ENCODE measurements at places on chromosomes 1 and 21. TPM values are rescaled to one million over a fixed set of nuclear protein-coding genes. Genes with fewer than 3 reads are reported as not detected.

The PTGFR gene
- total RNA-seq = not detected

The CASQ2 gene
- total RNA-seq = not detected

The SLC16A4 gene
- 0.20 TPM for total RNA-seq

The KIF21B gene
- 87.7 TPM for total RNA-seq

The MCOLN2 gene
- total RNA-seq = 26.7 TPM

The THEM4 gene
- 42.2 TPM for total RNA-seq

The CD1D gene
- total RNA-seq = 0.94 TPM

The TNFRSF9 gene
- 1.1 TPM for total RNA-seq

DNA sequence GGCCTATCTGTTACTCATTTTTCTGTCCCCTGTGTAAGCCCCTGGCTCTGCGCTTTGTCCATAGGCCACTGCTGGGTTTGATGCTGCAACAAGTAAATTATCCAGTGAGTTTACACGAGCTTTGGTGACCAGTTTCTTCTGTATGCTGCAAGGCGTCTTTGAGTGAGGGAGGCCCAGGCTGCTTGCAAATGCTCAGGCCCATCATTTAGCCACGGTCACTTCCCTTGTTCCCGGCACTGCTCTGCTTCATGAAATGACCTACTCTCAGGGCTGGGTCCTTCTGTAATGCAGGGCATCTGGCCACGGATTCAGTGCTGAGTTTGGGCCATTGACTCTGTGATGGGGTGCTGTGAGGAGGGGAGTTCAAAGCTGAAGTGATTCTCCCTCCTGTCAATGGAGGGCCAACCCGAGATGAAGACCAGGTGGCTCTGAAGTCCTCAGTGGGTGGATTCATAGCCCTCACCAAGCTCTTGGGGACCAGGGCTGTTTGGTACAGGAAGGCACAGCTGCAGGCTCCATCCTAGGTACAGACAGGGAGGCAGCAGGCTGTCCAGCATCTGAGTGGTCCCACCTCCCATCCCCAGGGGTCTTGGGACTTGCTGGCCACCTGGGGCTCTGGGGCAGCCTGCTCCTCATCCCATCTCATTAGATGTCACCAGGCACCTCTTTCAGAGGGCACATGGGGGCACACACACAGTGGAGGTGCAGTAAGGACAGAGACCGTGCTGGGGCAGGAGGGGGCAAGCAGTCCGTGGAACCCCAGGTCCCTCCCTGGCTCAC is 21.7 kb downstream of the LHX4 start:
- DNase-seq = no peak

DNA sequence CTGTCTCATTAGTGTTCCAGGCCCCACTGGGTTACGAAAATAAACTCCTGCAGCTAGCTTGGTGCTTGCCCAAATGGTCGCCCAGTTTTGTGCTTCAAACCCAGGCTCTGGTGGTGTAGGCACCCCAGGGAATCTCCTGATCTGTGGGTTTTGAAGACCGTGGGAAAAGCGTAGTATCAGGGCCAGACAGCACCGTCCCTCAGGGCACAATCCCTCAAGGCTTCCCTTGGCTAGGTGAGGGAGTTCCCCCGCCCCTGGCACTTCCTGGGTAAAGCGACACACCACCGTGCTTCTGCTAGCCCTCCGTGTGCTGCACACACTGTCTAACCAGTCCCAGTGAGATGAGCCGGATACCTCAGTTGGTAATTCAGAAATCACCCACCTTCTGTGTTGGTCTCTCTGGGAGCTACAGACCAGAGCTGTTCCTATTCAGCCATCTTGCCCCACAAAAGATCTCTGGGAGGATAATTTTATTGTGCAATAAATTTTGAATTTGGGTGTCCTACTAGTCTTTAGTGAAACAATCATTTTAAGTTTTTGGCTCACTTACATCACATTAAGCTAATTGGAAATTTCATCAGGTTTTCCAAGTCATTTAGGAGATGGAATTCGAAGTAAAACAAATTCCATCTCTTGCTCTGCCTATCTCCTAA is 9.4 kb upstream of the SLC25A24 start:
- DNase-seq = no peak

GRCh38 chr1:177286396-177286795 is 115.6 kb downstream of the BRINP2 start:
- no peak for DNase-seq

DNA sequence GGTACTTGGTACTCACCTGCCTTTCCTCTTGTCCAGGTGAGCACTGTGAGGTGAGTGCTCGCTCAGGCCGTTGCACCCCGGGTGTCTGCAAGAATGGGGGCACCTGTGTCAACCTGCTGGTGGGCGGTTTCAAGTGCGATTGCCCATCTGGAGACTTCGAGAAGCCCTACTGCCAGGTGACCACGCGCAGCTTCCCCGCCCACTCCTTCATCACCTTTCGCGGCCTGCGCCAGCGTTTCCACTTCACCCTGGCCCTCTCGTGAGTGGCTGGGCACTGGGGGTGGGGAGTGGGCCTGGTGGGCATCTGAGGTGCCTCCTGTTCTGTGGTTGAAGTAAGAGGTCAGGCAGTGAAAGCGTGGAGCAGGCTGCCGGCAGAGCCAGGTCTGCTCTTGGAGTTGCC is 11.7 kb downstream of the CELSR2 start:
- no peak for DNase-seq

DNA sequence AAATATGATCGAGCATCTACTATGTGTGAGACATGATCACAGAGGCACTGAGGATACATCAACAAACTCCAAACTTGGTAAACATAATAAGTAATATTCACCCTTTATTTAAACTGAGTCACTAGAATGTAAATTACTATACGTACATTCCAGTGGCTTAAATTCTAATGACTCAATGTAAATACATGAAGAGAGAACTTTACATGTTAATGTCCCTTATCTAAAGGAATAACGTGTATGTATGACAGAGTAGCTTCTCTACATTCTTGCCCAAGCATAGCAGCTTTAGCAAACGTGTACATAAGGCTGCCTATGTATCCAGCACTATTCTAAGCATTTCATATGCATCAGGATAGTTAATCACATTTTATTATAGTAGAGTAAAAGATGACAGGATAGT is 111.8 kb upstream of the CYYR1 start:
- DNase-seq = no peak

DNA sequence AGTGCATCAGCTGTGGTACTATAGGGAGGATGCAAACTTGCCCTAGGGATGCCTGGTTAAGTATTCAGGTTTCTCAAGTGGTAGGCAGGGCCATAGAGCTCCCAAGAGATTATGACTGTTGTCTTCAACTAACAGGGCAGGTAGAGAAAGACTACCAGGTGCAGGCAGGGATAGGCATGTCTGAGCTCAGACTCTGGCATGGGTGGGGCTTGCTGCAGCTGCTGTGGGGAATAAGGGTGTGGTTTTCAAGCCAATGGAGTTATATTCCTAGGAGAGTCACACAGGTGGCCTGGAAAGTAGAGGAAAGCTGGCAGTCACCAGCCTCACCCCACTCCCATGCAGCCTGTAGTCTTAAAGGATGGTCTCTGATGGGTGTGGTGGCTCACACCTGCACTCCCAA is 673.4 kb upstream of the ADGRL4 start:
- DNase-seq = no peak

GRCh38 chr1:114453361-114453784 is 57.6 kb downstream of the TRIM33 start:
- no peak for DNase-seq

GRCh38 chr1:44807364-44808062 is 362 bp upstream of the DYNLT4 start:
- peak; percentile 73 for DNase-seq

GRCh38 chr1:224753491-224753890 is 137.4 kb downstream of the CNIH3 start:
- DNase-seq = no peak

- DNase-seq = no peak
Observed at GRCh38 chr1:30793209-30793608, 35.6 kb upstream of the LAPTM5 start.

DNA sequence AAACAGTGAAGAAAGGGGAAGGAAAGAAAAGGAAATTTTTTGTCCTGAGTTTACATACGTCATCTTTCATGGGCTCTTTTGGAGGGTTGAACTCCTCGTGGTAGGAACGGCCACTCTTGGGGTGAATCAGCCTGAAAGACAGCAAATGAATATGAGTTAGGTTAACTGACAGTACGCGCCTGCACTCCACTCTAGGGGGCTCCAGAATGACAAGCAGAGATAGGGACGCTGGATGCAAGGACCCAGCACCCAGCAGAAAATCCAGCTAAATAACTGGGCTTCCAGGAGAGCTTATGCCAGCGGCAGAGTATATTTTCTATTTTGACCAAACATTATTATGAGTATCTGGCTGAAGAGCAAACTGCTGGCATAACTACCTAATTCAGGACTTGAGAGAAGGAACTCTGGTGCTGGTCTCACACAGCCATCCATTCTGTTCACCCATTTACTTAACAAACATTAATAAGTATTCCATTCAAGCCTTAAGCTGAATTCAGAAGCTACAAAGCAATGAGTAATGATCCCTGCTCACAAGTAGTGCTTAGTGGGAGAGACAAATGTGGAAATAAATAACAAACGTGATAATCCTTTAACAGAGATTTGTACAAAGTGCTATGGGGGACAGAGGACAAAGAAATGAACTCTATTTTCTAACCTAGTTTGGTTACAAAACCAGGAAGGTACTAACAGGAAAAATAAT is 22.1 kb downstream of the AK2 start:
- DNase-seq = no peak

- DNase-seq = no peak
Observed at GRCh38 chr1:27349784-27350662, 8.2 kb downstream of the SYTL1 start.

All from T-helper 17 cell (primary cell).